ENCODE measurements at places on chromosomes 16 and 17.

DNA sequence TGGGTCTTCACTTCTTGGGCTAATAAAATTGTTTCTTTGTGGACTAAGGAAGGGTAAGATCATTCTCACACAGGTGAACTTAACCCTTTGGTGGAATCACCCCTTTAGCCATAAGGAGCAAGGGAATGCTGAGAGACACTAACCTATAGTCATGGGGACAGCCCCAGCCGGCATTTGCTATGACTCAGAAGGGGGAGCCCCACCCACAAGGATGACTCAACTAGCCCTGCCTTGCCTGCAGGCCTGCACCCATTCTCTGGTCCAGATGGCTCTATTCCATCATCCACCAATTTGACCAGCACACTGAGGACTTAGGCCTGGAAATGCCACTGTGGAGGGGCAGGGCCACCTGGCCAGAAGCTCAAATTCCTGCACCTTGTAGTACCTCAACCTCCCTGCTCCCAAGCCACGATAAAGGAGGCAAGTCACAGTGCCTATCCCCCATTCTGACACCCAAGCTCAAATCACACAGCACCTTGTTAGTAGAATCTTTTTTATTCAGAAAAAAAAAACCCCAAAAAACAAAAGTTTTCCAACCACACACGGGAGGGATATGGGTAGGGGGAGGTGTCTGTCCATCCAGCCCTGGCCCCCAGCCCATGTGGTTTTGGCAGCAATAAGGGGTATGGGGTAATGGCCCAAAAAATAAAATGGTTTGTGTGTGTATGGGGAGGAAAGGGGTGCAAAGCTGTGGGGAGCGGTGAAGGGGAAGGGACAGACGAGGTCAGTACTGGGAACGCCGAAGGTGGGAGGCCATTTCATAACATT is 3.0 kb downstream of the PFN1 start:
- peak; percentile 71 for DNase-seq

DNA sequence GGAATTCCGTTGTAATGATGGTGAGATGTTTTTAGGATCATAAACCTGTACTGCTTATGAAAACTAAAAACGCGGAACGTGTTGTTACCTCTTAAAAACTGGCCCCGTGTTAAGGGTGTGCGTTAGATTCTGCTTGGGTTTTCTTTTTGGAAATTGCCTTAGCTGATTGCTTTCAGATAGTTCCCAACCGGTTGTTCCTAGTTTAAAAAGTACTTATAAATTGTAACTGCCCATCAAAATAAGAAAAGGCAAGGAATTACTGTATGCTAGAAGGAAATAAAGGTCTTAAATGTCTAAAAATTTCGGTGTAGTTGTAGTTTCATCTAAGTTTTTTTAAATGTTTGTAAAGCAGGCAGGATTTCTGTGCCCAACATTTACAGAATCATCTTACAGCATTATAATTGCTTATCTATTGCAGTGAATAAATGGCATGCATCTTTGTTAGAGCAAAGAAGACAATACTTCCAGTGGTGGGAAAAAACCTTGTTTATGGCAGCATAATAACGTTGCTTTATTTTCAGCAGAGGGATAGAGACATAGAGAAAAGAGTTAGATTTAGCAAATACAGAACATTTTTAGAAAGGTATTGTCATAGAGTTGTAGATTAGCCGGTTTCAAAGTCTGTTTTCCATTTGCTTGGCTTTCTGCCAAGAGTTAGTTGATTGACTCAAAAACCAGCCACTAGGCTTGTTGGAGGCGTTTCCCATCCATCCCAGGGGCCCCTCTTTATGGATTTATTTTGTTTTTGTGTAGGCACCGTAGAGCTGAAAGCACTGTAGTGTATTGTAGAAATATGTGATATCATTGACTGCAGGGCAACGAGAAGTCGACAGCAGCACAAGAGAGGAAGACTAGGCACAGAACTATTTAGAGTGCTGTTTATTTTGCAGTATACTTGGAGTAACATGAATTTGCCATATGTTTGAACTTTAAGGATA is 1.7 kb downstream of the PPM1D start:
- peak; percentile 95 for DNase-seq

GRCh38 chr17:74521701-74522201 is 9.5 kb downstream of the CD300LB start:
- no peak for DNase-seq

DNA sequence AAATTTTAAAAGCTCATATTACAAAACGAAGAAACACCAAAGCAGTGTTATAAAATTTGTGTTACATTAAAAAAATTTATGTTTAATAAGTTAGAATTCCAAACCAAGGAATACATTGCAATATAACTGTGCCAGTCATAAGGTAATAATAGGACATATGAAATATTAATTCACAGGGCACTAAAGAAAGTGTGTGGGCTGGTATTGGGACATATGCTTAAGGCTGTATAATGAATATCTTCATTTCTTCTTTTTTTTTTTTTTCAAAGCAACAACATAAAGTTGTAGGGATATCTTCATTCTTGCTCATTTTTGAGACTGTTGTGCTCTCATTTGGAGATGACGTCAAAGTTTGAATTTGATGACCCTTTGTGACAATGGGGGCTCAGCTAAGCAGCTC is 17.5 kb upstream of the FBXO47 start:
- no peak for DNase-seq

GRCh38 chr17:39903158-39903884 is 15.1 kb downstream of the GSDMB start:
- no peak for DNase-seq

GRCh38 chr17:66776999-66777688 is 57.8 kb upstream of the CACNG5 start:
- no peak for DNase-seq

DNA sequence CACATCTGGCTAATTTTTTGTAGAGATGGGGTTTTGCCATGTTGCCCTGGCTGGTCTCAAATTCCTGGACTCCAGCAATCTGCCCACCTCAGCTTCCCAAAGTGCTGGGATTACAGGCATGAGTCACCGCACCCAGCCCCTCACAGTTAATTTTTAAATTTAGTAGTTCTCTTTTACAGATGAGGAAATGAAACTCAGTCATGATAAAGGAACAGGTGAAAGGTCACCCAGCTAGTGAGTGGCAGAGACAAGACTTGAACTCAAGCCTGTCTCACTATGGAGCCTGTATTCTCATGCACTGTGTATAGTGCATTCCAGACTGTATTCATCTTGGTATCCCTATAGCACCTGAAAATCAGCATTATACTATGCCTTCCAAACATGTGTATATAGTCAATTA is 77.1 kb upstream of the WSB1 start:
- DNase-seq, result no peak

GRCh38 chr17:61349350-61349749 is 50.3 kb upstream of the TBX2 start:
- DNase-seq, result peak; percentile 75

DNA sequence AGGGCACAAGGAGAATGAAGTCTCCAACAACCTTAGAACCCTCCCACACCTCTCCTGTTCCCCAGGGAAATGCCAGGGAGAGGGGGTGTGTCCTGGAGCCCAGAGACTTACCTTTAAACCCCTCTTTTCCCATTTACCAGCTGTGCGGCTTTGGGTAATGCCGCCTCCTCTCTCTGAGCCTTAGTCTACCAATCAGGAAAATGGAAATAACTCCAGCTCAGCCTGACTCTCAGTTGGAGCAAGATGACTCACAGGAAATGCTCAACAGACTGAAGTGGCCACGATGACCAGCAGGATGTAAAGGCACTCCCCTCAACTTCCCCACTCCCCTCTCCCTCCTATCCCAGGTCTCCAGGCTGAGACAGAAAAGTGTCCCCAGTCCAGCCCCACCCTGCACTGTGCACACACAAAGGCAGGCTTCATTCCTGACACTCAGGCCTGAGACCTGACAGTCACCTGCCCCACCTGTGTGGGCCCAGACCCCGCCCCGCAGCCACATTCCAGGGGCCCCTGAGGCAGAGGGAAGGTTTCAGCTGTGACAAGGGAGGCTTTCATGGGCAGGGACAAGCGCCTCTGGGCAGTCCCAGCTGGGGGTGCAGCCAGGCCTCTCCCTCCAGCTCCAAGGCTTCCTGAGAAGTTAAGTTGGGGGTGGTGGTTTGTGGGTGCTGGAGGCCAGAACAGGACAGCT is 3.0 kb upstream of the KRT15 start:
- DNase-seq, result peak; percentile 37

- DNase-seq, result no peak
Measured at GRCh38 chr17:33302394-33302793, 9.3 kb upstream of the ASIC2 start.

DNA sequence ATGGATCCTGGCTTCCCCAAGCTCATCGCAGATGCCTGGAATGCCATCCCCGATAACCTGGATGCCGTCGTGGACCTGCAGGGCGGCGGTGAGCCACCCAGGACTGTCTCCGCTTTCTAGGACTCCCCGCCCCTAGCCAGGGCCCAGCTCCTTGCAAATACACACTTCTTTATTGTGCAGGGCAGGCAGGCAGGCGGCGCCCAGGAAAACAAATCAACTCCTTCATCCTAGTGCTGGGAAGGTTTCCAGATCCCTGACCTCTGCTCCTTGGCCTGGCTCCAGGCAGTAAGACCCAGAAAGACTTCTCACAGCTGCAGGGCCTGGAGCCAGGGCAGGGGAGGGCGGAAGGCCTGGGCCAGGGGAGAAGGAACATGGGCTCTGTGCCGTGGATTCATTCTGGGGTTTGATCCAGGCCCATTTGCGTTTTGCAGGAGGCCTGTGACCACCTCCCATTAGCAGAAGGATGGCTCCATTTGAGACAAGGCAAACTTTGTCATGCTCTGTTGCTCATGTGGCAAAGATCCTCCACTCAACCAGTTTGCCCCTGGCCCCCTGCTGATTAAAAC is 6.0 kb upstream of the LPCAT2 start:
- DNase-seq, result peak; percentile 97

GRCh38 chr17:1124896-1125787 is 54.6 kb downstream of the ABR start:
- no peak for DNase-seq

DNA sequence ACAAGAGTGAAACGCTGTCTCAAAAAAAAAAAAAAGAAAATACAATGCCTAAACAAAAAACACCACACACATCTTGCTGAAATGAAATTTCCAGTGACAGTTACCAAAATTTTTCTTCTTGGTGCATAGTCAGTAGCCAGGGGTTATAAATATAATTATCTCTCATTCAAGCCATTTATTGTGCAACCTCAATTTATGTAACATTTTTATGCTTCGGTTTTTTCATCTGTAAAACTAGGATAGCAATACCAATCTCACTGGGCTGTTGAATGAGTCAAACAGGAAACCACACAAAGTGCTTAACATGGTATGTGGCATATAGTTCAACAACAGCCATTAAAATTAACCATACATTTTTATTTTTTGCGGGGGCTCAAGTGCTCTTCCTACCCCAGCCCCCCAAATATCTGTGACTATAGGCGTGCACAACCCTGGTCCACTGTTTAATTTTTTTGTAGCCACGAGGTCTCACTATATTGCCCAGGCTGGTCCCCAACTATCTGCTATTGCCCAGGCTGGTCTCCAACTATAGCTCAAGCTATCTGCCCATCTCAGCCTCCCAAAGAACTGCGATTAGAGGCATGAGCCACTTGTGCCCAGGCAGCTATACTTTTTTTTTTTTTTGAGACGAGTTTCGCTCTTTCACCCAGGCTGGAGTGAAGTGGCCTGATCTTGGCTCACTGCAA is 2.6 kb downstream of the COG4 start:
- DNase-seq, result no peak

DNA sequence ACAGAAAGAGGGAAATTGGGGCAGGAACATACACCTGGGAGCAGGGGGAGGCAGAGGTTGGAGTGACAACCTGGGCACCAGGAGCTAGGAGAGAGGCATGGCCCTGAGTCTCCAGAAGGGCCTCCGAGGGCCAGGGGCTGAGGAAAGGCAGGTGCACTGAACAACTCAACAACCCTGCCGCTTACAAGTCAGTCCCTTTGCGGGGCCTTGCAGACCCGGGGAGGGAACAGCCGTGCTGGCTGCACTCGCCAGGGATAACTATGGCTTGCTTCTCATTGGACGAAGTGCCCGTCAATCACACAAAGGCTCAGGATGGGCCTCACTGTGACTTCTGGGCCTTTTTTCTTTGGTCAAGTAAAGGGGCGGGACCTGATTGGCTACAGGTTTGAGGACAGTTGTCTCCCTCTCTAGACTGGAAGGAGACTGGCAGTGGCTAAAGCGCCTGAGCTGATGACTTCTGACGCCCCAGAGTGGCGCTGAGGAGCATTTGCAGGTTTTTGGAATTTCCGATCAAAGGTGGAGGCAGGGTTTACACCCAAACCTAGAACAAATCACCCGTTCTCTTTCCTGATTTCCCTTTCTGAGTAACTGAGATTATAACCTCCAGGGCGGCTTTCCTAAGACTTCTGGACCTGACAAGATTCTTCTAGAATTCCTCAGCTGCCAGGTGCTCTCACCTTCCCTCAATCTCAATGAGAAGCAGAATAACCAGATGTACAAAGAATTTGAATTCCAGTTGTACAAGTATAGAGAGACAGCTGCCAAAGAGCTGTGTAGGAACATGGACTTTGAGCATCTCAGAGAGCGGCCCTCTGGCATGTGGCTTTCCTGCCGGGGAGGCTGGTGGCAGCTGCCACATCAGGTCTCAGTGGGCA is 27.6 kb upstream of the ST6GALNAC2 start:
- peak; percentile 72 for DNase-seq

DNA sequence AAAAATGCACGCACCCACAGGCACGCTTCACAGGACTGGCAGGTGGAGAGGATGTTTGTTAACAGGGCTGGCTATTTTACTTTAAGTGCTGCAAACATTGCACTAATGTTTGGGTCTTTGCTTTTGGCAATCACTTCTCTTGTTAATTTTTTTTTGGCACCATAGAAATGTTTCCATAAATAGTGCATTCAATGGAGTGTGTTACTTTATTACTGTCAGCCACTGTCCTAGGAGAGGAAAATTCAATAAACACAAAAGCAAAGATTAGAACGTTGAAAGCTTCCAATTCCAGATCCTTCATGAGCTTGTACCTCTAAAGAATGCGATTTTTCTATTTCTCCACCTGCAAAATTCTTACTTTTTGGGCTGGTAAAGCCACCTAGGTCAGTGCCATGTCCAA is 743.5 kb downstream of the WWOX start:
- no peak for DNase-seq

GRCh38 chr17:49895812-49896211 is 47.9 kb upstream of the TAC4 start:
- no peak for DNase-seq

DNA sequence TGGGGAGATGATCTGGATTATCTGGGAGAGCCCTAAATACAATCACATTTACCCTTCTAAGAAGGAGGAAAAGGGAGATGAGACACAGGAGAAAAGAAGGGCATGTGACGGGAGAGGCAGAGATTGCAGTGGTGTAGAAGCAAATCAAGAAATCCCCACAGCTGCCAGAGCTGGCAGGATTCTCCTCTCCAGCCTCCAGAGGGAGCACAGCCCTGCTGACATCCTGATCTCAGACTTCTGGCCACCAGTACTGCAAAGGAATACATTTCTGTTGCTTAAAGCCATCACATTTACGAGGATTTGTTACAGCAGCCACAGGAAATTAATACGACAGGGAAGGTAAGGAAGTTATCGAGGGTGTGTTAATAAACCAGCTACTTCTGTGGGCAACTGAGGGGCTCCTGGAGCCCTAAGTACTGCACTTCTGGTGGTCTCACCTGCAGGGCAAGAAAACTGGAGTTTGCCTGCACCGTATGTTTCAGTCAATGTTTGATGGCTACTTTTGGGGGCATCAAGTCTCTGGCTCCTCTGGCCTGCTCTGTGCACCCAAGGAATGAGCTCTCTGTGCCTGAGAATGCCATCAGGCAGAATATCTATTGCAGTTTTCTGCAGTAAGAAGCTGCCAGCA is 22.9 kb upstream of the CDH13 start:
- DNase-seq, result peak; percentile 69

- no peak for DNase-seq
Measured at GRCh38 chr17:62648956-62649294, 21.5 kb downstream of the MRC2 start.

- no peak for DNase-seq
Measured at GRCh38 chr16:4570086-4570485, 13.9 kb downstream of the C16orf96 start.

Data from SK-MEL-5 (cell line).